ENCODE measurements at places on chromosomes 13 and 19.
A peak's percentile ranks its signal among the peaks of the same experiment; 100 is the strongest.

DNA sequence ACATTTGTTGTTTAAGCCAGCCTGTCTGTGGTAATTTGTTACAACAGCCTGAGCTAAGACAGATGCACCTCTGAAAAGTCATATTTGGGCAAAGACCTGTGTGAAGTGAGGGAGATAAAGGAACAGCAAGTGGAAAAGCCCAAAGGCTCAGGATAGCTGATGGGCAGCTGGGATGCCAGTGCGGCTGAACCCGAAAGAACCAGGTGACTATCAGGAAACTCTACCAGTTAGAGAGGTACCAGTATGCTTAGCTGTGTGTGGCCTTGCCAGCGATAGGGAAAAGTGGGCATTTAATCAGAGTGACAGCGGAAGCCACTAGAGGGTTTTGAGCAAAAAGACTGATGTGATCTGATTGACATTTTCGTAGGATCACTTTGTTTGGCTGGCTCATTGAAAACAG is 764.8 kb upstream of the GPC6 start:
- DNase-seq = no peak

GRCh38 chr13:110628477-110628793 is 13.1 kb downstream of the NAXD start:
- peak; percentile 91 for DNase-seq

- no peak for DNase-seq
These were observed 2.8 kb upstream of the LMO7 start for GRCh38 chr13:75633285-75633684.

GRCh38 chr13:72180253-72180952 is 313.4 kb upstream of the DACH1 start:
- DNase-seq = no peak

- peak; percentile 63 for DNase-seq
These were observed 16.5 kb upstream of the FOSB start for GRCh38 chr19:45451131-45451849.

Measured in islet precursor cell (in vitro differentiated cells).